ENCODE measurements at places on chromosomes 6 and 20.

DNA sequence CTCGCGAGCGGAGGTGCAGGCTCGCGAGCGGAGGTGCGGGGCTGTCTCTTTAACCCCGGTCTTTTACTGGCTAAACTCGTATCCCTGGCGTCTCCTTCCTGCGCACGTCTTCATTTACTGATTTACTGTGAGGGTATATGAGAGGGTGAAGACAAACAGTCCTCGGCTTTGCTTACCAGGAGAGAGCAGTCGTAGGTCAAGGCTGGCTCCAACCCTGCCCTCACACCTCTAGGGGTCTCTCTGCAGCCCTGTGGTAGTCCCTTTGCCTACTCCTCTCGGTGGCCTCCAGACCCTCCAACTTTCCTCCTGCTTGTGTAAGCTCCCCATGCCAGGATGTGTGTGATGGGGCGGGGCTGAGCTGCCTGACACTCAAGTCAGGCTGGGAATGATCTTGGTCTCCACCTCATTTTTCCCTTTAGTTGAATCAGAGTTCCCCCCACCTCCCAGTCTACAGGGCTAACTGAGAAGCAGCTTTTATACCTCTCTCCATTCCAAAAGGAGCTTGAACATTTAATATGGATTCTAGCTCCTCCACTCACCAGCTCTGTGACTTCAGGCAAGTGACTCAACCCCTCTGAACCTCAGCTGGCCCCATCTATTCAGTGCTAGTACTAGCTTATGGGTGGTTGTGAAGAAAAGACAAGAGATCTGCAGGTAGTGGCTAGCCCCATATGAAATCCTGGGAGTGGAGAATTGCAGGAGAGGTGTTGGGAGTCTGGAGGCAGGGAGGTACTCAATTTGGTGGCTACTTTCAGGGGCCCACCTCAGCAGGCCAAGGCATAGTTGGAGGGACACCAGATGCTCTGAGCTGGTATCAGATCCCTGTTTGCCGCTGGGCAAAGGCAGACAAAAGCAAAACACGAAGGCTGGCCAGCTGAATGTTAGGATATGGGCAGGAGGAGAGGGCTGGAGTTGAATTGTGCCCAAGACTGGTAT lies 902 bp downstream of the SLC29A1 start:
- DNase-seq, result no peak
- no peaks in the 10 kb centered on the region for H3K36me3 ChIP-seq
- H3K4me3 ChIP-seq, result peak overlapping the region; percentile 21
- H3K27ac ChIP-seq, result peak overlapping the region; percentile 95

- no peaks in the 10 kb centered on the region for H3K4me1 ChIP-seq
- no peak for DNase-seq
- no peak overlapping the region for H3K4me3 ChIP-seq
- no peak overlapping the region for H3K27ac ChIP-seq
- no peaks in the 10 kb centered on the region for H3K27me3 ChIP-seq
These were observed 490.4 kb upstream of the ADGRB3 start for GRCh38 chr6:68144667-68145066.

GRCh38 chr6:112163295-112164257 lies 76.2 kb downstream of the FAM229B start:
- peak; percentile 79 for DNase-seq
- H3K4me3 ChIP-seq, result no peak overlapping the region
- no peaks in the 10 kb centered on the region for H3K36me3 ChIP-seq

DNA sequence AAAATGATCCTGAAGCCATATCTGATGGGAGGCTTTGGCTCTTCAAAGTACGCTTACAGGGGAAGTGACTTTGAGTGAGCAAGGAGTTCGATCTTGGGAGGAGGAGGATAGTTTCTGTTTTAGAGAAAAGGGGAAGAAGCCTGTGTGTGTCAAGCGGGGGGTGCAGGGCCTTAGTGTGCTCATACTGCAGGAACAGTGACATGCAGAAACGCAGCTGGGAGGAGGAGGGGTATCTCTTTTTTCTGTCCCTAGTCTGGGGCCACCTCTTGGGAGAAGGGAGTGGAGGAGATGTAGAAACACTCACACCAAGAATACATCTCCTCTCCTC lies 19.8 kb downstream of the SIRPD start:
- H3K4me3 ChIP-seq, result no peak overlapping the region
- no peak overlapping the region for H3K27ac ChIP-seq
- no peaks in the 10 kb centered on the region for H3K4me1 ChIP-seq
- H3K27me3 ChIP-seq, result no peaks in the 10 kb centered on the region

GRCh38 chr20:10469599-10469998 lies 34.5 kb downstream of the SLX4IP start:
- H3K36me3 ChIP-seq, result no peaks in the 10 kb centered on the region
- H3K4me1 ChIP-seq, result peaks cover 3% of the 10 kb centered on the region
- H3K27me3 ChIP-seq, result no peaks in the 10 kb centered on the region
- no peak overlapping the region for H3K27ac ChIP-seq

DNA sequence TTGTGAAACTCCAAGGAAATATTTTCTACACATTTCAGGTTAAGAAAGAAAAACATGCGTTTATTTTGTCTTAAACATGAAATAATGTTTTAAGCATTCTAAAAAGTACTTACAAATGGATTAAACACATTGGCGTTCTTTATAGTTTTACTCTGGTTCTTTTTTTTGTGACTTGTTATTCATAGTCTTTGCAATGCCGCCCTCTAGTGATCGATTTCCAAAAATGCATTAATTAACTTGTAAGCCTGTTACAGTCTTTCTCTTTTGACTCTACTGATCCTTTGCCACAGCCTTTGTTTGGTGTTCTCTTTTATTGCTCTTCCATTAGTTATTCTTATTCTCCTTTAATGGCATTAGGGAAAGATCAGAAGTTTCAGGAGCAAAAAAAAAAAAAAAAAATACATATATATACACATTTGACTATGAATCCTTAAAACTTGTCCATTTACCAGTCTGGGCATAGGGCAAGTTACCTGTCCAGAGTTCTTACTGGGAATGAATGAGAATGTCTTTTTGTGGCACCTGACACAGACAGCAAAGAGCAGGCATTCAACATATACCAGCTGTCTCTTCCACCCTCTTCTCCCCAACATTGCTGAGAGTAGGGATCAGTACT lies 59.9 kb downstream of the MACROD2 start:
- no peak overlapping the region for H3K4me3 ChIP-seq
- no peaks in the 10 kb centered on the region for H3K36me3 ChIP-seq
- H3K27ac ChIP-seq, result no peak overlapping the region
- H3K4me1 ChIP-seq, result peaks cover 8% of the 10 kb centered on the region
- peak; percentile 30 for DNase-seq
- no peaks in the 10 kb centered on the region for H3K27me3 ChIP-seq

DNA sequence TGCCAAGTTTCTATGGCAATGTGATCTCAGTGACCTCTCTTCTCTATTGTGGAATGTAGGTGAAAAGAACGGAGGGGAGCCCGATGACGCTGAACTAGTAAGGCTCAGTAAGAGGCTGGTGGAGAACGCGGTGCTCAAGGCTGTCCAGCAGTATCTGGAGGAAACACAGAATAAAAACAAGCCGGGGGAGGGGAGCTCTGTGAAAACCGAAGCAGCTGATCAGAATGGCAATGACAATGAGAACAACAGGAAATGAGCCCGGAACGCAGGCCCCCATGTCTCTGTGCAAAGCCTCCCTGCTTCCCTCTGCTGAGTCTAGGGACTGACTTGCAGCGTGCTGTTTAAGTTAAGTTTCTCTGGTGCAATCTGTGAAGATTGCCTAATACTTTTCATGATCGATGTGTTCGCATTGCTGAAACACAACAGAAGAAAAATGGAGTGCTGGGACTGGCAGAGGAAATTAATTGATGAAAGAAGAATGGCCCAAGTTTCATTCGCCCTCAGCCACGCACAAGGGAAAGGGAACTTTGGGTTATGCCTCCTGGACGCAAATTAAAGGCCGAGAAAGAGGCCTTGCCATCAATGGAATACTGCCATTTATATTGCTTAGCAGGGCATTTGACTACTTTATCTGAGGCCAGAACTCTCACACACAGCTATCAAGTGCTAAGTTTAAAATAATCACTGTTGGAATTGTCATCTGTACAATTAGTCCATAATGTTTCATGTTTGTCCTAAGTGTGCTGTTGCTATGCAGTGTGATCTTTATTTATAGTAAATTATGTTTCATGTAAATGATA lies 146.4 kb downstream of the AKAP7 start:
- H3K27ac ChIP-seq, result peak overlapping the region; percentile 40
- DNase-seq, result no peak
- H3K27me3 ChIP-seq, result no peaks in the 10 kb centered on the region

DNA sequence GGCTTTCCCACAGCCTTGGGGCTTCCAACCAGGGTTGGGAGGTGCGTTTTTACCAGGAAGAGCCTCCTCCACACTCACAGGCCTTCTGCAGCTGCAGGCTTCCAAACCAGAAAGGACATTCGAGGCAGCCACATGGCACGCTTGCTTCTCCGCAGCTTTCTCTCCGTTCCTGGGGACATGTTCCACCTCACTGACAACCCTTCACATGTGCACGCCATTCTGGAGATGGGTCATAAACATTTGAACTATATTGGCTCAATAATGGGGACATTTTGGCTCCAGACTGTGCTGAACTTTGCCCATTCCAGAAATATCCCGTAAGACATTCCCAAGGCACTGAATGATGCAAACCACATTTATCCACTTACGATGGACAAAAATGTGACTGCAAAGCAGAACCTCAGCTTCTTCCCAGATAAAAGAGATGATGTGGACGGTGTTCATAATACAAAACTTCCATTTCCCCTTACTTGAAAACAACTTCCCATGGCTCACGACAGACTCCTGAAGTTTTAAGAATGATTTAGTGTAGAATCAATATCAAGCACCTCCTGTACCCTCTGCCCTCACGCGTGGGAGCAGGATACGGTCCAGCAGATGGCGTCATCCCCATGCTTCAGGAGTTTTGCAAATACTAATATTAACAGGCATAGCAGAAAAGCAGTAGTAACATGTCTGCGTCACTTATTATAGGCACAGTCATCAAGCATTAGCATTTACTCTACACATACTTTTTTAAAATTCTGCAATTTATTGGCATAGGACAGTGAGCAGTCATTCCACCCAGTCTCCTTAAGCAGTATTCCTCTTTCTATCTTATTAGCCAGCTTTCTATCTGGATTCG lies 25.4 kb upstream of the FOXF2 start:
- peak; percentile 33 for DNase-seq
- H3K4me1 ChIP-seq, result no peaks in the 10 kb centered on the region
- H3K36me3 ChIP-seq, result no peaks in the 10 kb centered on the region
- H3K4me3 ChIP-seq, result no peak overlapping the region
- no peaks in the 10 kb centered on the region for H3K27me3 ChIP-seq

- no peak overlapping the region for H3K4me3 ChIP-seq
- peaks cover 74% of the 10 kb centered on the region for H3K4me1 ChIP-seq
- H3K27me3 ChIP-seq, result no peaks in the 10 kb centered on the region
- DNase-seq, result peak; percentile 49
- H3K27ac ChIP-seq, result peak overlapping the region; percentile 79
These were observed 146.2 kb downstream of the VEGFA start for GRCh38 chr6:43915986-43916923.

GRCh38 chr6:13116155-13116554 lies 212.2 kb downstream of the TBC1D7 start:
- H3K27me3 ChIP-seq, result no peaks in the 10 kb centered on the region
- no peaks in the 10 kb centered on the region for H3K36me3 ChIP-seq
- H3K4me1 ChIP-seq, result peaks cover 48% of the 10 kb centered on the region

DNA sequence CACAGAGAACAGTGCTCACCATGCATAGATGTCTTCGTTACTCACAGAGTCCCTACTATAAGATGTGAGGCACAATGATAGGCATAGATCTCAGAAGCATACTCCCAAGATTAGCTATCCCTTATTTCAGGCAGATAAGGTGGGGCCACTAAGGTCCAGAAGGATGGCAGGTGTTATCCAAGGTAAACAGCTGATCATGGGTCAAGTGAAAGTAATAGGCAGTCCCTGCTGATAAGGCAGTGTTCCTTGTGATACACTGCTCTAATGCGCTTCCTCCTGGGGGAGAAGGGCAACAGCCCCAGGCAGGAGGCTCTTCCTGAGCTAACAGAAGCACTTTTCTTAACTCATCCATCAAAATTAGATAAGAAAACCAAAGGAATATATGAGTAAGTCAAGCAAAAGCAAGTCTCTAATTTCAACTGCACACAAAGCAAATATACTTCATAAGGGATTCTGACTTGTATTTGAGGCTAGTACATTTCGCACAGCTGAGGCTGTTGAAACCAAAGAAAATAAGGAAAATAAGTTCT lies 42.2 kb downstream of the METTL24 start:
- H3K27ac ChIP-seq, result no peak overlapping the region
- DNase-seq, result no peak

GRCh38 chr20:54517241-54517975 lies 42.0 kb downstream of the DOK5 start:
- H3K27ac ChIP-seq, result no peak overlapping the region
- DNase-seq, result no peak
- no peaks in the 10 kb centered on the region for H3K36me3 ChIP-seq
- H3K4me1 ChIP-seq, result no peaks in the 10 kb centered on the region
- H3K27me3 ChIP-seq, result no peaks in the 10 kb centered on the region
- no peak overlapping the region for H3K4me3 ChIP-seq

DNA sequence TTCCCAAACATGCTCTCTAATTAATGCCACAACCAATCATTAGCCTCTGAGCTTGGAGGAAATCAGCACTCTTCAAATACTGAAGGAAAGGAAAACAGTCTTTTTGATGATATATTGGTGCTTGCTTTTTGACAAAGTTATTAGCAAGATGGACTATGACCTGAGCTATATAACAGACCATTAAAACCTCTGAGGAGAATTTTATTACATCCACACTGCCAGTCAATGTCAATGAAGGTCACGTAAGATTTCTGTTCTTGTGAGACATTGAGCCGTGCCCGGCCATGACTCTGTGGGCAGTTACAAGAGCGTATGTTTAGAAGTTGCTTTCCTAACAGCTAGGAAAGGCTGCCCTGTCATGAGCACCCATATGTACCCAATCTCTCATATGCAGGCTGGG lies 659.0 kb downstream of the UTRN start:
- H3K27me3 ChIP-seq, result no peaks in the 10 kb centered on the region
- DNase-seq, result no peak
- no peak overlapping the region for H3K27ac ChIP-seq
- H3K4me3 ChIP-seq, result no peak overlapping the region

Measured in body of pancreas (tissue), 4 donors.